ENCODE measurements at places on chromosomes 16 and 17. TPM values are rescaled to one million over a fixed set of nuclear protein-coding genes. Genes with fewer than 3 reads are reported as not detected.

Gene MCRIP1
- 104 TPM for total RNA-seq

Gene CREBBP
- total RNA-seq = 16.9 TPM

Gene HSPB9
- not detected for total RNA-seq

Gene KCTD2
- total RNA-seq = 32.3 TPM

Gene KRTAP4-3
- total RNA-seq = not detected

Gene RNF112
- 0.14 TPM for total RNA-seq

Gene TRPV2
- 0.83 TPM for total RNA-seq

Gene CRISPLD2
- 4.2 TPM for total RNA-seq

Gene TBC1D3C
- total RNA-seq = not detected

Gene SCO1
- total RNA-seq = 57.9 TPM

Gene MYH11
- total RNA-seq = 0.01 TPM

Gene TBC1D3B
- total RNA-seq = 3.5 TPM
